ENCODE measurements at places on chromosomes 11 and 22.

DNA sequence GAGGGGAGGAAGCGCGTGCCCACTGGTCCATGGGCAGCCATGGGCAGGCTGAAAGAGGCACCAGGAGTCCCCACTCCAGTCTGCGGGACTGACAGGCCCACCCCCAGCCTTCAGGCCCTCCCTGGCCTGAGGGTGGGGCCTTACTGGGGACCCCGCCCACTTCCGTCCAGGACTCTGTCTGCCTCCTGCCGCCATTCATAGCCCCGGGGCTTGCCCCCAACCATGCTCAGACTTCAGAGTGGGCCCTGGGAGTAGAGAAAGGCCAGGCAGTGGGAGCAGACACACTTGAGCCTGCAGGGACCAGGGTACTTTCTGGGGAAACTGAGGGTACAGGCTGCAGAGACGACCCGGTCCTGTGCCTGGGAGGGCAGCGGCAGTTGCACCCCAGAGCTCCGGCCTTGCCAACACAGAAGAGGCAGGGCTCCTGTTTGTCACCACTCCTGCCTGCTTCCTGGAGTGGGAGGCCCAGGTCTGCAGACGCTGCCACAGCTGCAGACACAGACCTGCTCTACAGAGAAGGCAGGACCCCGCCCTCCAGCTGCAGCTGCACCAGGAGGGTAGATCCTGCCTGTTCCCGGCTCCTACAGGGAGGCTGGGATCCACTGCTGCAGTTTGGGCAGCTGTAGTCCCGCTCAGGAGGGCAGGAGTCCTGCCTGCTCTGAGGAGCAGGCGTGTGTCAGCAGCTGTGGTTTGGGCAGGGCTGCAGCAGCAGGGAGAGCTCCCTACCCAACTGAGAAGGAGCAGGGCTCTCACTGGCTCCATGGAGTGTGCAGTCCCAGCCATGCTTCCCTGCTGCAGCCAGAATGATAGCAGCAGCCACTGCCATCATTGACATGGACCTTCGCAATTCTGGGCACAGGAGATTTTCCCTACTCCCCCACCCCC, 387.9 kb upstream of the ANO3 start:
- DNase-seq = no peak

GRCh38 chr11:107859459-107860239, 1.1 kb upstream of the SLC35F2 start:
- no peak for DNase-seq

DNA sequence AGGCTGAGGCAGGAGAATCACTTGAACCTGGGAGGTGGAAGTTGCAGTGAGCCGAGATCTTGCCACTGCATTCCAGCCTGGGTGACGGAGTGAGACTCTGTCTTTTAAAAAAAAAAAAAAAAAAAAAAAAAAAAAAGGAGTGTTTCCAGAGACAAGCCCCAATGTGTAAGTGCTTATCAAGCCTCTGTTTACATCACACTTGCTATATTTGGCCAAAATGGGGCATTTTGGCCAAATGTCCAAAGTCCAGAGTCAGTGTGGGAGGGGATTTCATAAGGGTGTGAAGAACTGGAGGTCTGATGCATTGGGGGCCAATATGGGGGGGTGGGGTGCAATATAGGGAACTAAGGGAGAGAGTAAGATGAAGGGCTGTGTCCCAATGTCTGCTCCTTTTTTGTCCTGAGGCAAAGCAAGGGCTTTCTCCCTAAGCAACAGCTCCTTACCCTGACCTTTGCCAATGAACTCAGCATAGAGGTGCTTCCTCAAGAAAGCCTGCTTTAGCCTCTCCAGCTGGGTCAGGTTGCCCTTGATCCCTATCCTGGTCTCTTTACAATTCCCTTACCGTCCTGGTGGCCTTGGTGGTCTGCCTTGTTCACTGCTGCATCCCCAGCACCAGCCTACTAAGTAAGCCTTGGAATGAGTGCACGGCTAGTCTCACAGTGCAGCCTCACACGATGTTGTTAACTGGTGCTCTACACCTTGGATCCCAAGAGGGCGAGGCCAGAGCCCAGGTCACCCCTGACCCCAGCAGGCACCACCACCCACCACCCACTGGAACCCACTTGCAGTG, 14.1 kb upstream of the BCR start:
- DNase-seq = no peak

DNA sequence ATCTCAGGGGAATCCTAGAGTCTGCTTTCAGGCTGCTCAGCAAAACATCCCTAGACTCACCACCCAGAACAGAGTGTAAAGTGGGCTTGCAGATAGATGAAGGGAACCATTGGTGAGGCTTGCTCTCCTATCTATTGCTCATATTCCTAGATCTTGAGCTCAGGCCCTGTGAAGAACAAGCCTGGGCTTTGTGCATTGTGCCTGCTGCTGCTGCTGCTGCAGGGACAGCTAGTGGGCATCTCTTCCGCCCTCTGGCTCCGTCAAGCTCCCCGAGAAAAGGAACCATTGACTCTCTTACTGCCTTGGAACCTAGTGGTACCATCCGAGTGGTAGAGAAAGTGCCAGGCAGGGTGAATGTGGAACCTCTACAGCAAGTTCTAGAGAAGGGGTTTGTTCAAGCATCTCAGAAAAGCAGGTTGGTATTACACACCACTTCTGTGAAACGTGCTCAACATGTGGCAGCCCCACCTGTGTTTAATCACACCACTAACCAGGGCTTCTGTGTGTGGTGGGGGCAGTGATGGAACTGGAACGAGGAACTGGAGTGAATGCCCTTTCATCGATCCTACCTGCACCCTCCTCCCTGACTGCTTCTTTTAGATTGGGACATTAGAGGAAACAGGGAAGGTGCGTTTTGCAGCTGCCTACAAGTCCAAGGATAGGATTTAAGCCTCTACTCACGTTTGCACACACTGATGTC, 4.4 kb downstream of the BACE1-AS start:
- DNase-seq = no peak

GRCh38 chr11:12189543-12190235, 79.3 kb downstream of the MICAL2 start:
- DNase-seq = no peak

DNA sequence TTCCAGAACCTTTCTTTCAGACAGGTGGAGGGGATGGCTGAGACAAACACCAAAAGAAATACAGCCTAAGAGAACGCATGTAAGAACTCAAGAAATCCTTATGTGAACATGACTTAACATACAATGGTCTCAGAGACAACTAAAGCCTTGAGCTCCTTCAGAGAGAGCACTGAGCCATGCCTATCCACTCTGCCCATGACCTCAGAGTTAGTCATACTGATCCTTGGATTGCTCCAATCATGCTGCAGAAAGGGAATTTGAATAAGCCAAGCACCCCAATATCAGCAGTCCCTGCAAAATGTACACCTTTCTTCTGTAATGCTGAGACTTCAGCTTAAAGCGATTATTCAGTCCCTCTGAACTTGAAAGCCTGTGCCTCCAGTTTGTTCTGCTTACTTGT, 43.2 kb upstream of the CHKA start:
- DNase-seq = no peak

Data from GOT3 (cell line).